ENCODE measurements at places on chromosomes 7 and 10. TPM values are rescaled to one million over a fixed set of nuclear protein-coding genes. Genes with fewer than 3 reads are reported as not detected.

- H3K4me1 ChIP-seq, result no peaks in the 10 kb centered on the region
- no peak overlapping the region for H3K27ac ChIP-seq
- H3K4me3 ChIP-seq, result no peak overlapping the region
- no peaks in the 10 kb centered on the region for H3K27me3 ChIP-seq
- no peak for DNase-seq
- H3K36me3 ChIP-seq, result no peaks in the 10 kb centered on the region
These were observed 37.1 kb downstream of the GPR26 start for GRCh38 chr10:123703195-123703790.

DNA sequence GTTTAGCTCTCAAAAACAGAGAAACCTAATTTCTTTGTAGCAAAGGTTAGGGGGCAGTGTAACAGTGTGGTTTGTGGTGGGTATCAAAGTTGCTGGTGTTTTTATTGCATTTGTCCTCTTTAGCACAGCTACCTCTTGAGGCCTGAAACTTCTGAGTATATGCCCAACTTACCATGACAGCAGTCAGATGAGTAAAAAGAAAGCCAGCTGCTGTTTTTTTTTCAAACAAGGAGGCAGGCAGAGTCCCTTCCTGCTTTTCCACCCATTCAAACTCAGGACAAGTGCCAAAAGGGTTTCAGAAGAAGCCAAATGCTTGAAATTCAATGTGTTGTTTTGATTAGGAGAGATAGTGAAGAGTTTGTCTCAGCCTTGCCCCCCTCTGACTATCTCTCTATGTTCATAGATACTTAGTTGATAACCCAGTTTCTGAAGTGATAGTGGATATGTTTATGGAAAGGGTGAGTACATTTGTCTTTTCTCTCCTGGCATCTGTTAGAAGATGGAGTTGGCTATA lies 23.1 kb downstream of the GBF1 start:
- H3K4me1 ChIP-seq, result no peaks in the 10 kb centered on the region
- DNase-seq, result no peak
- H3K27me3 ChIP-seq, result no peaks in the 10 kb centered on the region

- H3K27ac ChIP-seq, result no peak overlapping the region
- H3K4me3 ChIP-seq, result no peak overlapping the region
- H3K27me3 ChIP-seq, result no peaks in the 10 kb centered on the region
These were observed 101.5 kb downstream of the STK31 start for GRCh38 chr7:23811540-23811939.

- H3K36me3 ChIP-seq, result no peaks in the 10 kb centered on the region
- H3K27ac ChIP-seq, result no peak overlapping the region
- DNase-seq, result no peak
- H3K4me3 ChIP-seq, result no peak overlapping the region
- no peaks in the 10 kb centered on the region for H3K27me3 ChIP-seq
These were observed 74.5 kb downstream of the DNAJC1 start for GRCh38 chr10:21929070-21929469.

The FRAT2 gene
- total RNA-seq, result 11.0 TPM

DNA sequence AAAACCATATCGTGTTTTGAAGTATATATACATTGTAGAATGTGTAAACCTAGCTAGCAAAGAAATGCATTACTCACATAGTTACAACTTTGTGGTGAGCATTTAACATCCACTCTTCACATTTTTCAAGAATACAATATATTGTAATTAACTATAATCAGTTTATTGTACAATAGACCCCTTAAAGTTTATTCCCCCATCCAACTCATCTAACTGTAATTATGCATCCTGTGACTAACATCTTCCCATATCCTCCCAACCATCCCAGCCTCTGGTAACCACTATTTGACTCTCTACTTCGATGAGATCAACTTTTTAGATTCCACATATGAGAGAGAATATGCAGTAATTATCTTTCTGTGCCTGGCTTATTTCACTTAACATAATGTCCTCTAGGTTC lies 526.4 kb downstream of the KIF20B start:
- H3K36me3 ChIP-seq, result no peaks in the 10 kb centered on the region
- no peak overlapping the region for H3K4me3 ChIP-seq
- H3K4me1 ChIP-seq, result no peaks in the 10 kb centered on the region
- H3K27me3 ChIP-seq, result no peaks in the 10 kb centered on the region

DNA sequence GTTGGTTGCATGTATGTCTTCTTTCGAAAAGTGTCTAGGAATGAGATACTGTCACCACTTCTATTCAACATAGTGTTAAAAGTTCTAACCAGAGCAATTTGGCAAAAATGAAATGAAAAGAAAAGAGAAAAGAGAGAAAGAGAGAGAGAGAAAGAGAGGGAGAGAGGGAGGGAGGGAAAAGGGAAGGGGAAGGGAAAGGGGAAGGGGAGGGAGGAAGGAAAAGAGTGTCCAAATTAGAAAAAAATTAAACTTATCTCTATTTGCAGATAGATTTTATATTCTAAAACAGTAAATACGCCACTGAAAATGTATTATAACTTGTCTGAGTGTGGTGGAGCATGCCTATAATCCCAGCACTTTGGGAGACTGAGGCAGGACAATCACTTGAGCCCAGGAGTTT lies 16.2 kb downstream of the DDX56 start:
- DNase-seq, result no peak
- no peaks in the 10 kb centered on the region for H3K27me3 ChIP-seq
- H3K27ac ChIP-seq, result no peak overlapping the region
- no peak overlapping the region for H3K4me3 ChIP-seq
- H3K4me1 ChIP-seq, result peaks cover 8% of the 10 kb centered on the region

The EPO gene
- total RNA-seq, result 0.30 TPM

The TWNK gene
- 7.5 TPM for total RNA-seq

GRCh38 chr10:22560913-22561239 lies 153.5 kb downstream of the PIP4K2A start:
- no peaks in the 10 kb centered on the region for H3K4me1 ChIP-seq
- H3K4me3 ChIP-seq, result no peak overlapping the region
- no peaks in the 10 kb centered on the region for H3K36me3 ChIP-seq
- no peaks in the 10 kb centered on the region for H3K27me3 ChIP-seq

DNA sequence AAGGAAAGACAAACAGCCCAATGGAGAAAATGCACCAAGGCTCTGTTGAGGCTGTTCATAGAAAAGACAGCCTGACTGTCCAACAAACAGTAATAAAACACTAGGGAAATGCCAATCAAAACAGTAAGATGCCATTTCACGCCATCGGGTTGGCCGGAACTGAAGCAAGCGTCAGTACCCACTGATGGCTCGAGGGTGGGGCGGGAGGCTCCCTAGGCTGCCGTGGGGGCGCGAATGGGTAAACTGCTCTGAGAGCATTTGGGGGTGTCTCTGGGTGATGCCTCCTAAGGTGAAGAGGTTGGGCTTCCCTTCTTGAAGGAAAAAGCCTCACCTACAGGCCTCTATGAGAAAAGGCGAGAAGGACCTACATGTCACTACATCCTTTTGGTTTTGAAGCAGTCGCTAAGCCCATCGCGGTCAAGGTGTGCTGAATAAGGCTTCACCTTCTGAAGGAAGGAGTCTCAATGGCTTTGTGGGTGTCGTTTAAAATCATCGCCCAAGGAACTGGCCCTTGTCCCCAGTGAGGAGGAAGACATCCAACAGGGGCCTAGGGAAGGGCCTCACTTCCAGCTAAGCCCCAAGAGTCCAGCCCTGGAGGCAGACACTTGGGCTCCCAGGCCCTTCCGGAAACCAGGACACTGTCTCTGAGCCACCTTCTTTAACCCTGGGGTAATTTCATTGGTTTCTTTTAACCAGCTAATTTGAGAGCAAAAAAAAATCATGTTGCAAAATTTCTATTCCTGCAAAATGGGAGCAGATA lies 98.5 kb upstream of the PPP2R2D start:
- peaks cover 78% of the 10 kb centered on the region for H3K27me3 ChIP-seq
- no peak overlapping the region for H3K4me3 ChIP-seq
- H3K27ac ChIP-seq, result no peak overlapping the region
- no peaks in the 10 kb centered on the region for H3K36me3 ChIP-seq
- no peaks in the 10 kb centered on the region for H3K4me1 ChIP-seq

DNA sequence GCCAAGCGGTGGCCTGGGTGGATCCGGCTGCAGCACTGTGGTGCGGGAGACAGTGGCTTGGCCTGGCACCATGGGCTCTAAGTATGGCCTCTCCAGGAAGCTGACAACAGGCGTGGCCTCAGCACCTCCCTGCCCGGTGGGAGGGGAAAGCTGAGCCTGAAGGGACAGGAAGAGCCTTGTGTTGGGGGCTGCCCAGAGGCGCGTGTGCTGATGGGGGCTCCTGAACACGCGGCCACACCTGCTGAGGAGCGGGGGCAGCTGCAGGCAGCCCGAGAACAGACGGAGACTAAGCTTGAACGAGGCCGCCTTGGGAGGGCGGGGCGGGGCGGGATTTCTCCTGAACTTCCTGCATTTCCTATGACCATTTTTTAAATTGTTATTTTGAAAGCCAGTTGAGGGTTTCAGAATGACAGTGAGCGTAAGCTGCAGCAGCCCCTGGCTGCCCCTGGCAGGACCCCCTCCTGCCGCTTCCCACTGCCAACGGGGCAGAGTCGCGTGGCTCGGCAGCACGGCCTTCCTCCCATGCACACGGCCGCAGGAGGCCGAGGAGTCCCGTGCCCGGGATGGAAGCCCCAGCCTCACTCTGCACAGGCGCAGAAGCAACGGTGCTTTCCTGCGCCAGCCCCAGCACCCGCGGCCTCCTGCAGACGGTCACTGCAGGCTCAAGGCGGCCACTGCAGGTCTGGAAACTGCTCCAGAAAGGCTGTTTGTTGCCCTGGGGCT lies 43.2 kb downstream of the DPYSL4 start:
- H3K27me3 ChIP-seq, result no peaks in the 10 kb centered on the region
- H3K36me3 ChIP-seq, result no peaks in the 10 kb centered on the region
- H3K27ac ChIP-seq, result no peak overlapping the region
- no peak overlapping the region for H3K4me3 ChIP-seq
- H3K4me1 ChIP-seq, result no peaks in the 10 kb centered on the region

The LLCFC1 gene
- not detected for total RNA-seq

The COL13A1 gene
- total RNA-seq, result 0.73 TPM

DNA sequence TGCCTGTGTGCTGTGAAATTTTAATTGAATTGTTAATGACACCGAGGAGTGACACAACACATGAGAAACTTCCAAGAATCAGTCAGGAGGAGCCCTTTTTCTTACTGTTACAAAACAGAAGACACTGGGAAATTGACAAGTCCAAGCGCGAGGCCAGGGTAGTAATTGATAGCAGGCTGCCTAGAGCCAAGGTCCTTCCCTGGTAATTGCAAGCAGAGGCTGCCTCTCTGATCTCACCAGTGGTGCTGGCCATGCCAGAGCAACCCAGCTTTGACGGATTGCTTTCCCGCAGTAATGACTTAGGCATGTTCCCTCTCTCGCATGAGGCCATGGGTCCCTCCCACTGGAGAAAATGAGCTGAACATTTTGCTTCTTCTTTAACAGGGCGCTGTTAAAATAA lies 111.5 kb downstream of the LRMDA start:
- no peaks in the 10 kb centered on the region for H3K36me3 ChIP-seq
- no peaks in the 10 kb centered on the region for H3K27me3 ChIP-seq
- no peak overlapping the region for H3K27ac ChIP-seq

DNA sequence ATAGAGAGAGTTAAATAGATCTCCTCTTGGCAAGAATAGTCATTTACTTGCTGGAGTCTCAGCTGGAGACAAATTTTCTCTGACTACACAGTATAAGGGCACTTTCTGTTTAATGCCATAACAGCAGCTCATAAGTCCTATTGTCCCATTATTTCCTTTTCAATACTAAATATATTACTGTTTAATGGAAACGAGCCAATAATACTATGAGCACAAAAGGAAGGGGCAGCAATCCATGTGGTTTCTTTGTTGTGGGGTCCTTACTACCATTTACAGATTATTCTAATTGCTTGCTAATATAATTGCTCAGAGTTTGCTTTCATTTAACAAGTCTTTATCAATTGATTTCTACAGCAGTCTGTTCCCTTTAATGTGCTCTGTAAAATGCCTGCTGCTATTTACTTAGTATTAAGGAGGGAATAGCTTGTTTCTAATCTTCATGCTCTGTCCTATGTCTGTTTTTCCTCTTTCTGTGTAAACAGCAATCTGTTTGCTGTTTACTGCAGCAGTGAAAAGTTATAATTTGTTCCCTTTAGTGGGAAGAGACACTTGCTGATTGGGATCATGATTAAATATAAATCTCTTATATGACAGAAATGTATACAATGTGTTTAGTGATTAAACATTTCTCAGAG lies 296.2 kb upstream of the SMIM30 start:
- no peaks in the 10 kb centered on the region for H3K4me1 ChIP-seq
- no peaks in the 10 kb centered on the region for H3K27me3 ChIP-seq
- no peak overlapping the region for H3K4me3 ChIP-seq
- no peaks in the 10 kb centered on the region for H3K36me3 ChIP-seq
- no peak for DNase-seq

DNA sequence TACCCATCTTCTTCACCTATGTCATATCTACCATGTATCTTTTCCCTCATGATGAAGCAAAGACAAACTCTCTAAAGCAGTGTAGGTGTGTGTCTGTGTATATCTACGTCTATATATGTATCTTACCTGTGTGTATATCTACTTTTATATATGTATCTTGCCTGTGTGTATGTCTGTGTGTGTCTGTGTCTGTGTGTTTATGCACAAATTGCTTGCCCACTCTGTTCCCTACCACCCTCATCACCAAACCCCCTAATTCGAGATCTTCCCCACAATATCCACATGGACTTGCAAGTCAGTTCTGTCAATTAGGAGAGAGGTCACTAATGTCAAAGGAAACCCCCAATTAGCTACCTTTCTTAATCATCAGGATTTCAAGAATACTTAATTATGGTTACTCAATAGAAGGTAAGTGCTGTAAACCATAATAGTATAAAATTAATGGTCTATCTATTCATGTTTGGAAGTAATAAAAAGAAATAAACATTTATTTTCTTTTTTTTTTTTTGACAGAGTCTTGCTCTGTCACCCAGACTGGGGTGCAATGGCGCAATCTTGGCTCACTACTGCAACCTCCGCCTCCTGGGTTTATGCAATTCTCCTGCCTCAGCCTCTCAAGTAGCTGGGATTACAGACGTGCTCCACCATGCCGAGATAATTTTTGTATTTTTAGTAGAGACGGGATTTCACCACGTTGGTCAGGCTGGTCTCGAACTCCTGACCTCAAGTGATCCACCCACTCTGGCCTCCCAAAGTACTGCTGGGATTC lies 43.6 kb downstream of the ANKRD61 start:
- H3K4me1 ChIP-seq, result peaks cover 21% of the 10 kb centered on the region
- H3K27ac ChIP-seq, result no peak overlapping the region
- no peaks in the 10 kb centered on the region for H3K27me3 ChIP-seq
- no peak overlapping the region for H3K4me3 ChIP-seq

GRCh38 chr10:79904671-79905321 lies 44.1 kb downstream of the SFTPD start:
- no peaks in the 10 kb centered on the region for H3K36me3 ChIP-seq
- peaks cover 8% of the 10 kb centered on the region for H3K4me1 ChIP-seq
- H3K4me3 ChIP-seq, result peak overlapping the region; percentile 80
- peak; percentile 71 for DNase-seq

DNA sequence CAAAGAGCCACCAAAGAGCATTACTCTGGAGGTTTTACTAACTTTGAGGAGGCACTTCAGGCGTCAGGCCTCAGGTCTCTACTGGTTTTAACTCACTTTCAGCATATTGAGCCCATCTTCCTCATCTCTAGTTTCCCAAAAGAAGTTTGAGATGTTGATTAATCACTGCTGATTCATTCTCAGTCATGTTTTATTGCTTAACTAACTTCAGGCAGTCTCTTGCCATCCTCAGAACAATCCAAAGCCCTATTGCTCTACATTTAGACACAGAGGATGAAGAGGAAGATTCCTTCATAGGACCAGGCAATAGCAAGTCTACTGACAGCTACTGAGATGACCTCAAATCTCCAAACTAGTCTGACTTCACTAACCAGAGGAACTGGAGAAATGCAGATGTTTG lies 39.1 kb upstream of the BET1 start:
- H3K4me3 ChIP-seq, result no peak overlapping the region
- H3K36me3 ChIP-seq, result no peaks in the 10 kb centered on the region
- H3K4me1 ChIP-seq, result peaks cover 11% of the 10 kb centered on the region
- no peaks in the 10 kb centered on the region for H3K27me3 ChIP-seq

- no peak for DNase-seq
- H3K4me3 ChIP-seq, result no peak overlapping the region
- no peaks in the 10 kb centered on the region for H3K36me3 ChIP-seq
- H3K27me3 ChIP-seq, result peaks cover 55% of the 10 kb centered on the region
- H3K4me1 ChIP-seq, result no peaks in the 10 kb centered on the region
These were observed 184.7 kb downstream of the DIP2C start for GRCh38 chr10:504806-505205.

Measured in PC-9 (cell line).